ENCODE measurements at places on chromosomes 5 and 9. TPM values are rescaled to one million over a fixed set of nuclear protein-coding genes. Genes with fewer than 3 reads are reported as not detected.

Gene S1PR3
- not detected for polyA plus RNA-seq

Gene NEURL1B
- polyA plus RNA-seq: not detected

Gene PCA3
- not detected for polyA plus RNA-seq

Gene PCDHGB4
- polyA plus RNA-seq: 0.08 TPM

Gene KCNIP1
- polyA plus RNA-seq: not detected

Gene IL3
- not detected for polyA plus RNA-seq

Gene RRAGA
- 80.1 TPM for polyA plus RNA-seq

Gene CDH9
- not detected for polyA plus RNA-seq

Gene SPATA31A7
- not detected for polyA plus RNA-seq

Gene SLC6A3
- not detected for polyA plus RNA-seq
